Activated gamma-delta T cell treated with Interleukin-2 at 50 U/mL for 16 hours (primary cell): ENCODE measurements at places on chromosomes 12 and 14.

- no peak for DNase-seq
These were observed 263.6 kb upstream of the SYT10 start for GRCh38 chr12:33703221-33703620.

DNA sequence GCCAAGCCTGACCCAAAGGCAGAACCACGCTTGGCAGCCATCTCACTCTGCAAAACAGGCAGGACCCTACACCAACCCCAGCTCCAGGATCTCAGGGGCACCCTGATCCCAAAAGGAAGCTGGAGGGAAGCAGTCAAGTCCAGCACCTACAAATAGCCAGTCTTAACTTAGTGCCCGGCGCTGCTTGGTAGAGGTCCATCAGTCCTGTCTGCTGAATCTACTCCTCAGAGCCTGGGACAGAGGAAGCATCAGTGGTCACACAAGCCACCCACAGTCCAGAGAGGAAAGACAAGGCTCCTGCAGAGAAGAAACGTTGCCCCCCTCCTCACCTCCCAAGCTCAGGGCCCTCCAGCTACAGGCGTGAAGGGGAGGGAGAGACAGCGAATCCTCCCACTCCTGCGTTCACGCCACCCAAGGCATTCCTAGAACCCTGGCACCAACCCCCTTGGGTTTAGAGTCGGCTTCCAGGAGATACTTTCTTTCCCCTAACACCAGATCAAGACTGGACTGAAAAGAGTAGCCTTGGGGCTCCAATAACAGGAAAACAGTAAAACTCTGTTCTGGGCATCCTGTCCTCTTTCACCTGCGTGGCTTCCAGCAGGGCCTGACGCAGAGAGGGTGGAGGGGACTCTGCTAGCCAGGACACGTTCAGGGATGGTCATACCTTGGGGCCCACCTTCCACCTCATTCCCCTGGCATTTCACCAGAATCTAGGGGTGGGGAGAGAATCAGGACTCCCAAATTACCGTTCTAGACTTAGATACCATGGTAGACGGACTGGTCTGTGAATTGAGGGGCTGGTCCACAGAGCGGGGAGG, 1.2 kb downstream of the PXN start:
- DNase-seq: no peak

DNA sequence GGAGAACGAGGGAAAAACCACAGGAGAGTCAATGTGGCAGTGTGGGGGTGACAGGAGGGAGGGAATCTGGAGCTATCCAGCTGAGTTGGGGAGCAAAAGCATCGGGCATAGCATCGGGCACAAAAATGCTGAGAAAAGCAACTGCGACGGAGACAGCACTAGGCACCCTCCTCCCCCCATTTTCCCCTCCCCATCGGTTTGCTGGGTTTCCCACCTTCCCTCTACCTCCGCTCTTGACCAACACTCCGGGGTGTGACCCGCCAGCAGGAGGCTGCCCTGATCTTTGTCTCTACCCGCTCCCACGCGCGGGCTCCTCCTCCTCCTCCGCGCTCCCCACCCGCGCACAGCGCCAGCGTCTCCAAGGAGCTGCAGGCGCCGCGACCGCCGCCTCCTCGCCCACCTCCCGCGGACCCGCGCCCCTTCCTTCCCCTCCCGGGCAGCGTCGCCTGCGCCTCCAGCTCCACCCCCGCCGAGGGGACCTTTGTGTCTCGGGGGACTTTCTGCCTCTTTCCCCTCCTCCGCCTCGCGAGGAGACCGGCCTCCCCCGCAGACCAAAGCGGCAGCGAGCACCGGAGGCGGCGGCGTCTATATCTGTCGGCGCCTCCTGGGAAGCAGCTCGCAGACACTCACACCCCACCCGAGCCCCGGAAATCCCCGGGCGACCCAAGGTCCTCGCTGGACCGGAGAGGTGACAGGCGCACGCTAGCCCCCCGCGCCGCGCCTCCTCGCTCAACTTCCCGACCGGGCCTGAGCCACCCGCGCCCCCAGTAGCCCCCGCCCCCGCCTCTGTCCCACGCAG, 920 bp downstream of the CDK17 start:
- DNase-seq: peak; percentile 67

DNA sequence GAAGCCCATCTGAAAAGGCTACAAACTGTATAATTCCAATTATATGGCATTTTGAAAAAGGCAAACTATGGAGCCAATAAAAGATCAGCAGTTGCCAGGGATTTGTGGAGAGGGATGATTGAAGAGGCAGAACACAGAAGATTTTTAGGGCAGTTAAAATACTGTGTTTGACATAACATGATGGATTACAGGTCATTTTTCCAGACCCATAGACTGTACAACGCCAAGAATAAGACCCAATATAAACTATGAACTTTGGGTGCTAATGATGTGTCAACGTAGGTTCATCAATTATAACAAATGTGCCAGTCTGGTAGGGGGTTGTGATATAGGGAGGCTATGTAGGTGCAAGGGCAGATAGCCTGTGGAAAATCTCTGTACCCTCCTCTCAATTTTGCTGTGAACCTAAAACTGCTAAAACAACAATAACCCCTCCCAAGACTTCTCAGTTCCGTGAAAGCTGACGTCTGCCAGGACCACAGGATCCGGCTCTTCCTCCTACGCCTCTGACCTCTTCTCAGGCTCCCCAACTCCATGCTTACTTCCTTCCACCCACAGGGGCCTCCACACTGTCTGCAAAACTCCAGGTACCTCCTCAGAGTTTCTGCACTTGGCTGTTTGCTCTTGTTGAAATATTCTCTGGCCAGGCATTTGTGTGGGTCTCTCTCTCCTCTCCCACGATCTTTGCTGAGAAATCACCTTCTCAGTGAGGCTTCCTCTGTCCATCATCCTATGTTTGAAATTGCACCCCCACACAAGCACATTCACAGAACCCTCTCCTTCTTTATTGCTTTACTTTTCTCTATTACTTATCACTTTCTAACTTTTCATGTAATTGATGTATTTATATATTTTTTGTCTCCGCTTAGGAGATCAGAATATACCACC, 131.4 kb downstream of the BBS10 start:
- no peak for DNase-seq

GRCh38 chr12:107360482-107360881, 267.1 kb upstream of the CRY1 start:
- DNase-seq: no peak

DNA sequence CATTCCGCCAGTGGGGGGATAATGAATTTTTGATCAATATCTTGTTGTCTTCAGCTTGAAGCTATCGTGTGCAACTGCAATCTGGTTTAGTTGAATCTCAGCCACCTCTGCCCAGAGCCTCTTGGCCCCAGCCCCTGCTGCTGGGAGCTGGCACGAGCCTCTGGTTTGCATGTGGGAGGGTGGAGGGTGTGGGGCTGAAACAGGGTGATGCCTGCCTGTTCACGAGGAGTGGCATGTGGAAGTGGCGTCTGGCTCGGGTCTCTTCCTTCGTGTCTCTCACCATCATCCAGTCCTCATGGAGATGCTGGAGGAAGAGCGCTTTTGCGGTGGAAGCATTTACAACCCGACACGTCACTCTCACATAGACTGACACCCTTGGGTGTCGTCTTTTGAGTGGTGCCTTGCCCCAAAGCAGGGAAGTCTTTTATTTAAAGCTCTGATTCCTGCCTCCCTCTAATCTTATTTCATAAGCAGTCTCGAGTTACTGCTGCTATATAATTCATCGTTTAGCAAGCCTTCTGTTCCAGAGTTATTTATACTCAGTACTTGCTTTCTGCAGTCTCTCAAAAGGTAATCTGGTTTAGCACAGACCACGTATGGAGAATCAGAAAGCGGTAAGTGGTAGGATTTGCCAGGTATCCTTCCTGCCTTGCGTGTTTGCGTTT, 64.5 kb downstream of the AACS start:
- DNase-seq: no peak

DNA sequence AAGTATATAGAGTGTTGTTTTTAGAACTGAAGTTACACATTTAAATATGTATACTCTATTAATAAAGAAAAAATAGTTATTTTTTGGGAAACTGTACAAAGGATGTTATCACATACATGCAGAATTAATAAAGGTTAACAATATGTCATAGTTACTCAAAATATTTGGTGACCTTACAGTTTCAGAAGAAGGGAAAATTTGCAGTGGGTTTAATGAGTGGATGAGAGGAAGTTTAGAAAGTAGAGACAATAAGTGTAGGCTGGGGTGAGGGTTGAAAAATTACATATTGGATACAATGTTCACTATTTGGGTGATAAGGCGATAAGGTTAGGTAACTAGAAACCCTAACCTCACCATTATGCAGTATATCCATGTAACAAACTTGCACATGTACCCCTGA, 13.5 kb downstream of the WNK1 start:
- no peak for DNase-seq

- no peak for DNase-seq
These were observed 25.6 kb downstream of the SPATA7 start for GRCh38 chr14:88411039-88411438.

DNA sequence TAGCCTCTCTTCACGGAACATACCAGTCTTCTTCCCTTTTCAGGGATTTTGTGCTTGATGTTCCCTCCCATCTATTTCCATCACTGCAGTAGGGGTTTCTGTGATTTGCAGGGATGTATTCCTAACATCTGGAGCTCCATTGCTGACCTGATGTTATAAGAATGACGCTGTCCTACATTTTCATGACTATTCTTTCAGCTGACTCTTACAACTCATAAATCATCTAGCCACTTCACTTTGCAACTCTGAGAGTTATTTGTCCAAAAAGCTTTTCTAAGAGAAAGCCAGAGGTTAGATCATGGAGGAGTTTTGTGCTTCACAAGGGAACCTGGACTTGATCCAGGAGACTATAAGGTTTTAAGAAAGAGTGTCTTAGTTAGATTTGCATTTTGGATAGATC, 116.6 kb upstream of the FAR2 start:
- DNase-seq: no peak

GRCh38 chr14:102512793-102513300, 3.3 kb upstream of the ANKRD9 start:
- DNase-seq: no peak

DNA sequence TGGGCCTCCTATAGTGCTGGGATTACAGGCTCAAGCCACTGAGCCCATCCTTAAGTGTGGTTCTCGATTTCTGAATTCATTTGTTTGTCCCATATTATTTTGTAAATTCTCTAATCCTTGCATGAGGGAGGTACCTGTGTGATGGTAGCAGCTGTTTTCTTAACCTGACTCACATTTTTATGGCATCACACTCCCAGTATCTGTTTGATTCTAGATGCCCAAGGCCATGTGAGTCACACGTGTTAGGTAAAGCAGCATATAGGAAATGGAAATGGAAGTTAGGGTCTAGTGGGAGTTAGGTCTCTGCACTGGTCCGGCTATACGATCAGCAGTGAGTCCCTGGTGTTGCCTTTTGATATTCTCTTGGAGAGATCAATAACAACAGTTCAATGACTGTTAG, 198.1 kb downstream of the ERC1 start:
- DNase-seq: no peak

DNA sequence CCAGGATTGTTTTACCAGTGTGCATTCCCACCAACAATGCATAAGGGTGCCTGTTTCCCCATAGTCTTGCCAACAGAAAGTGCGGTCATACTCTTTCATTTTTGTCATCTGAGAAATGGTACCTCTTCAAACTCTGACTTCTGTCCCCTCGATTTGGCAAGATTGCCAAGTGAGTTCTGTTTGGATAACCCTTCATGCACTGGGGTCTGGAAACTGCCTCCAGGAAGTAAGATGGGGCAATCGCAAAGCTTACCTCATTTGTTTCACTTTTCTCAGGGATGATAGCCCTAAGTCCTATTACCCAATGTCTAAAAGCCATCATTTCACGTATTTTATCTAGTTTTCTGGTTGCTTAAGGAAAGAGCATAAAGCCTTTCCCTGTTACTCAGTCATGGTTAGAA, 28.6 kb upstream of the NR1H4 start:
- DNase-seq: no peak

- DNase-seq: no peak
These were observed 540.8 kb downstream of the NRXN3 start for GRCh38 chr14:78710963-78711362.

- no peak for DNase-seq
These were observed 8.3 kb upstream of the AEBP2 start for GRCh38 chr12:19430988-19431387.

DNA sequence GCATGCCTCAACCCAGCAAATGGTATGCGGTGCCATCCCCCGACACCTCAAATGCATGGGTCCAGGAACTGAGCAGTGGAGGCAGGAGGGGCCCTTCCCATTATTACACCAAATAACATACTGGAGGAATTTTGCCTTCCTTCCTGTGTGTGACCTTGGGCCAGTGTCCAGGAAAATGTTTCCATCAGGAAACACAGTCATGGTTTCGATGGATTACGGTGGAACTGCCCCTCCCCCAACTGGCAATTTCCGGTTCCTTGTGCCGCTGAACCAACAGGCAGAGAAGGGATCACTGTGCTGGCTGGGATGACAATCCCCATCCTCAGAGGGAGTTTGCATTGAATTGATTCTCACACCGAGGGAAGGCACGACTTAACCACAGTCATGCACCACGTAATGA, 9.1 kb upstream of the CDC42BPB start:
- DNase-seq: no peak

DNA sequence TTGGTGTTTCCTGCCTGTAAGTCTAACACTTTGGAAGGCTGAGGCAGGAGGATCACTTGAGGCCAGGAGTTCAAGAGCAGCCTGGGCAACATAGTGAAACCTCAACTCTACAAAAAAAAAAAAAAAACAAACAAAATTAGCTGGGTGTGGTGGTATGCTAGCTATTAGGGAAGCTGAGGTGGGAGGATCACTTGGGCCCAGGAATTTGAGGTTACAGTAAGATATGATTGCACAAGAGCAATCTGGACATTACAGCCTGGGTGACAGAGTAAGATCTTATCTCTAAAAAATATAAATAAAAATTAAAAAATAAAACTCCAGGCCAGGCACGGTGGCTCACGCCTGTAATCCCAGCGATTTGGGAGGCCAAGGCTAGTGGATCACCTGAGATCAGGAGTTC, 39.8 kb upstream of the CMKLR1 start:
- no peak for DNase-seq

- DNase-seq: peak; percentile 50
These were observed 84.1 kb upstream of the RESF1 start for GRCh38 chr12:31874961-31875608.

- DNase-seq: no peak
These were observed 1766.9 kb upstream of the SEL1L start for GRCh38 chr14:83300476-83301064.

- DNase-seq: no peak
These were observed 23.0 kb upstream of the TC2N start for GRCh38 chr14:91890291-91890749.

DNA sequence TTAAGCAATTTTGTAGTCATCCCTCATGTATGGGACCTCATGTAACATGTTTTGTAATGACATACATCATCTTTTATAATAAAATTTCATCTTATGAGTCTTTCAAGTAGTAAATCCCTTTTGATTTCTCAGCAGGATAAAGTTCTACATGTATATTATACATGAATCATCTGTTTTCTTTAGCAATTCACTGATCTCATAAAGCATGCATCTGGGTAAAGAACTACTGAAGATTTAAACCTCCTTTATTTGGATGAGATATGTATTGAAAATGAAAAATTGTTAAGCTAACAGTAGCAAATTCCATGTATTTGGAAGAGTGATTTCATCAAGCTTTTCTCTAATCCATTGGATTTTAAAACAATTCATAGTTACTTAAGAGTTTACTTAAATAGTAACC, 126.9 kb downstream of the KITLG start:
- no peak for DNase-seq

GRCh38 chr12:93689076-93689834, 12.1 kb downstream of the CRADD start:
- DNase-seq: no peak
